ENCODE measurements at places on chromosomes 2 and 18.
A peak's percentile ranks its signal among the peaks of the same experiment; 100 is the strongest.

- peak; percentile 35 for DNase-seq
Observed at GRCh38 chr2:165793779-165794535, at the start of gene GALNT3. Gene GALNT3 (minus strand): TSS chr2:165794247. CDS start chr2:165770700, 23,547 bp downstream.

DNA sequence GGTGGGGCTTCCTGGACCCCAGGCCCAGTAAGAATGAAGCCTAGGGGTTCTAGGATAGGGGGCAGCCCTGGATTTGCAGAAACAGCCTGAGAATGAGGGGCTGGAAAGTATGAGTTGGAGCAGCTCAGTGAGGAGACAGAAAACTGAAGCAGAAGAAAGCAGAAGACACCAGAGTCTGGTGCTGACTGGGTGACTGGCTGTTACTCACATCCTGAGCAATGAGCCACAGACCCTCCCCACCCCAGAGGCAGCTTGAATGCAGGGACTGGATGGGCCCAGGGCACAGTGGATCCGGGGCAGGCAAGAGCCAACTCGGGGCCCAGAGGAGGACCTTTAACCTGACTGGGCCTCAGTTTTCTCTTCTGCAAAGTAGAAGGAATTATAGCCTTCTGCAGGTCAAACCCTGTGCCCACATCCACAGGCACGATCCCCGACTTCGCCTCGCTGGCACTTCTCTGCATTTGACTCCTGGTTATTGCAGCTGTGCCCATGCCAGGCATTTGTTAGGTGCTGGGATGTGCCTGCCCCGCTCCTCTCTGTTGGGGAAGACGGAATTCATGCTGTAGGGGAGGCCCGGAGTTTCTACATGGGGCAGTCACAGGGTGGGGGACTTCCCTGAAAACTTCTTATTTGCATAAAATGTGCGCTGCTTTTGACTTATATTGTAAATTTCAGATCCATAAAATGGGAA lies 8.5 kb downstream of the STEAP3 start:
- DNase-seq: no peak

- DNase-seq: no peak
Observed at GRCh38 chr2:71064754-71065621, 3.5 kb upstream of the NAGK start.

DNA sequence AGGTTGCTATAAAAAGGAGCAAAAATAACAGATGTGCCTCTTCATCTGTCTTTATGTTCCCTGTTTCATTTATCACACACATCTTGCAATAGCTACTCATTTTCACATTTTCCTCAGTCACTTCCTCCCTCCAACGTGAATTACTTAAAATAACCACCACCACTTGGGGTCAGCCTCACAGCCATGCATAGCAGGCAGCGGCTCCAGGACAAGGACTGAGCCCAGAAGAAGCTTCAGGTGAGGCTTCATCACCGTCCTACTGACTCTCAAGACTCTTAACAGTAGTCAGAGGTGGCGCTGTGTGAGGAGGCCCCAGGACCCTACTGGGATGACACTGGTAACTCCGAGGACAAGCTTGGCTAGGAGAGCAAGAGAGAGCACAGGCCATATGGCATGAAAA lies 15.5 kb upstream of the ST8SIA5 start:
- DNase-seq: no peak

- no peak for DNase-seq
Observed at GRCh38 chr2:86017901-86018896, 87.5 kb downstream of the POLR1A start.
